Effector memory CD4-positive, alpha-beta T cell (primary cell): ENCODE measurements at places on chromosomes 2 and 18.

DNA sequence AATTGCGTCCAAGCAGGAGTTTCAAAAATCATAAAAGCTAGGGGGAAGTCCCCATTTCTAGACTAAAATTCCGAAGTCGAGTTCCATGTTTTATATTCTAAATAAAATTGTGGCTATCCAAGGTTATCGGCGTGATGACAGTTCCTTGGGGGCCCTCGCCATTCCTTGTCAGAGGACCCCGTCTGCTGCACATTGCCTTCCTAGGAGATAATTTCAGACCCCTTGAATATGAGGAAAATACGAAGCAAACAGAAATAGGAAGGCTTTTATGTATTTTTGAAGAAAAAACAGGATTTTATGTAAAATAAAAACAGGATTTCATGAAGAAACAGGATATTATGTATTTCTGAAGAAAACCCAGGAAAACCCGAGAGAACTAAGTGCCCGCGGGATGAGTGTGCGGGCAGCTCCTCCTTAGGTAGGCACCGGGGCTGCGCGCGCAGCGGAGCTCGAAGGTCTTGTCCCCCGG lies 465 bp upstream of the PLEKHA3 start:
- DNase-seq = no peak

- DNase-seq = no peak
These were observed 378.4 kb downstream of the LPIN1 start for GRCh38 chr2:12124790-12125189.

DNA sequence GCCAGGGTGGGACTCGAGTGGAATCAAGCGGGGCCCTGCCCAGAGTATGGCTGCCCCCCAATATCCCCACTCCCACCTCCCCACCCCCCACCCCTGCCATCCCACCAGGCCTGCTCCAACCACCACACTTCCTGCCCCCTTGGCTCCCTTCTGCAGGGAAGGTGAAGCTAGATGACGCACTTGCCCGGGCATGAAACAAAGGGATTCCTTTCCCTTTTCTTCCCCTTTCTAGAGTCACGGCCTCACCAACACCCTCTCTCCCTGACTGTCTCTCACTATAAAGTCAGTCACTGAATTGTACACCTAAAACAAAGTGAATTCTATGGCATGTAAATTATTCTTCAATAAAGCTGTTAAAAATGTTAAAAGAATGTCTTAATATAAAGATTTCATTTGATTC lies 16.0 kb downstream of the ZBTB7C start:
- DNase-seq = no peak

DNA sequence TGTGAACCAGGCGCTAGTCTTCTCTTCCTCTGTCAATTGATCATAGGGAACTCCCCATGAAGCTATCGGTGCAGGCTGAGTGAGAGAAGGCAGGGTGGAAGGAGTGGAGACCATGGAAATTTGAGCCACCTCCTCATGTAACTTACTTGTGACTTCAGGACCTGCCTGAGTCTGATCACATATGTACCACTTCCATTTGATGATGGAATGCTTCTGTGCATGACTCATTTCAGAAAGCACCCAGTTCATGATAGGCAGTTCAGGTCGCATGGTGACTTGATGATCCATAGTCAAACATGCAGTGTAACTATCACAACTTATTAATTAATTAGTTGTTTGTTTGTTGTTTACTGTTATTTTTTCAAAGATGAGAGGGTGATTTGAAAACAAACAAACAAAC lies 1296.7 kb downstream of the SUCLG1 start:
- no peak for DNase-seq

DNA sequence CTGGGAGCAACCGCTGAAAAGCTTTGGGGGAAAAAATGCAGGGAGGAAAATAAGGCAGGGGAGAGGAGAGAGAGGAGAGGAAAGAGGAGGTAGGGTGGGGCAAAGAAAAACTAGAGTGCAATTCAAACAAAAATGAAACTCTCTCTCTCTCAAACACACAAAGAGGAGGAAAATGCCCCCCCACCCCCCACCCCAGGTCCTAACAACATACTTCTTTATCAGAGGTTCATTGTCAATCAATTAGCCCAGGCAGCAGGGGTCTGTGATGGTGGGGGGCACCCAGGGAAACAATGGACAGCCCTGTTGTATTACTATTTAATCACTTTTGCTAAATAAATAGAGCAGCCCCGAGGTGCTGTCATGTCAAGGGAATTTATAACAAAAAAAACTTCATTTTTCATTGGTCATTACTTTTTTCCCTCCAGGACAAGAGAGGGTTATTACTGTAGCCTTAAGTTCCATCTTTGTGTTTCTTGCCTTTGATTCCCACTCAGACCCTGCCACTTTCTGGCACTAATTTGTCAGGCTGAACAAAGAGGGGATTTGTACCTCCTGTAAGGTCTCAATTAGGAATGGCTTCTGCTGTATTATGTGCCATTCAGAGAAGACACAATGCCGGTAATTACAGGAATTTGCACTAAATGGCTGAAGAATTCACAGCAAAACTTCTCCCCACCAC lies 55.0 kb downstream of the PLEKHM3 start:
- DNase-seq = no peak
